ENCODE measurements at places on chromosomes 12 and 14. TPM values are rescaled to one million over a fixed set of nuclear protein-coding genes. Genes with fewer than 3 reads are reported as not detected.
A peak's percentile ranks its signal among the peaks of the same experiment; 100 is the strongest.

DNA sequence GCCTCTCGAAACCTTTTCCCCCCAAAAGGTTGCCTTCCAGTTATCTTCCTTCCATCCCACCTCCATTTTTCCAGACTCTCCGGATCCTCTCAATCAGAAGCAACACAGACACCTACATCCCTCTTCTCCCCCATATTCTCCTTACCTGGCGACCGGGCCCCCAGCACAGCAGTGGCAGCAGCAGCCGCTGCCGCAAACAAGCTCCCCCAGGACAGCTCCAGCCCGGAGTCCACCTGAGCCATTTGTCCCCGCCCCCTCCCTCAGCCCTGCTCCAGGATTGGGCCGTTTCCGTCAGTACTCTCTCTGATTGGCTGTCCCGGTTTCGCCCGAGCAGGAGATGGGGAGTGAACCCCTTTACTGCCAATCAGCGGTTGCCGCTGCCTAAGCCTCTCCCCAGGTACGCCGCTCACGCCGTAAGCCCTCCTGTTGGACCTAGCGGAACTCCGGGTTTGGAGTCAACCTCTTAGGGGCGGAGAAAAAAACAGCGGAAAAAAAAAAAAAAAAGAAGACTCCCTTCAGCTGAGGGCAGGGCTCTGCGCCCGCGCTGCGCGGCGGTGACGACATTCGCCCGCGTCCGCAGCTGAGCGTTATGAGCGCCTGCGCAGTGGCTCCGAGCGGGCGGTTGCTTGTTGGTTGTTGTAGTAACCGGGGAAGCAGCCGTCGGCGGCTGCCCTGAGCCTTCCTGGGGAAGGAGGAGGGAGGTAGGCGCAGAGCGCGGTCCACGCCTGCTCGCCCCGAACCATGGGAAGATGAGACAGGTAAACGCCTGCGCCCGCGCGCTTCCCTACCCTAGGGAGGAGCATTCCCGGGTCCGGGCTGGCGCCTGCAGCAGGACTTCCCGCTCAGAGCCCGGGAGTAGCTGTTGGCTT, at the start of the genes ERG28 and TTLL5:
Gene ERG28 (minus strand): TSS at position 247 of the 869 bp plus-strand sequence. CDS start 3,374 bp downstream, outside the sequence.
Gene TTLL5 (plus strand): TSS at position 617 of the 869 bp plus-strand sequence. CDS start 1,904 bp downstream, outside the sequence.
- peak; percentile 99 for DNase-seq

Gene AHNAK2
- total RNA-seq: 367 TPM

DNA sequence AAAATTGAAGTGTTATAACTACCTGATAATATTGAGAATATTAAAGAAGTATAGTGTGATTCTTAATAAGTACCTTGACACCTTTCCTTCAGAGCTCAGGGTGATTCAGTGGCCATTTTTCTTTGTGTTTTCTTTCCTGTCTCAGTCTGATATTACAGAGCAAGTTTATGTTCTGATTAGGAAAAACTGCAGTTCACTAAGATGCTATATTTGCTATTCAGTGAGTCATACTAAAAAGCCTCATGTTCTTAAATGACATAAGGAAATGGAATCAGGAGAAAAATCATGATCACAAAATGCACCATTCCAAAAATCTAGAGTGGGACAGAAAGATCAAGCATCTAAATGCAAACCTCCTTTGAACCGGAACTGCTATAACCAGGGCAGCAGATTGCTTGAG, 390.6 kb upstream of the ATP2B1 start:
- DNase-seq: peak; percentile 74

Gene DEGS2
- total RNA-seq: 9.7 TPM

Gene PIP4P1
- total RNA-seq: 24.7 TPM

DNA sequence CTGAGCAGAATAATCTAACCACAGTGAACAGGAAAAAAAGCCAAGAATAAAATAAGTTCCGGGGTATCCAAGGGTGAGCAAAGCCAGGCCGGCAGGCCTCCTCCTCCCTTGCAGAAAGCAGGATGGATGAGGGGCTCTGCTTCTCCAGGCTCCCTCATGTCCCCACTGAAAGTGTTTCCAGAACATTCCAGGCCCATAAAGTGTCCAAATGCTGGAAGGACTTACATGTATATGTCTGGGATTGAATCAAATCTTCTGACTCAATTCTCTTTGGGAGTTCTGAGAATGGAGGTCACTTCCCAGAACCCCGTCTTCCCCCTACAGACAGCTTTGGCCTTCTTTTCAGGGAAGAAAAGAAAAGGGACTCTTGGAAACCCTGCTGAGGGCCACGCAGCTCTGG, 25.0 kb upstream of the BDKRB1 start:
- DNase-seq: no peak

DNA sequence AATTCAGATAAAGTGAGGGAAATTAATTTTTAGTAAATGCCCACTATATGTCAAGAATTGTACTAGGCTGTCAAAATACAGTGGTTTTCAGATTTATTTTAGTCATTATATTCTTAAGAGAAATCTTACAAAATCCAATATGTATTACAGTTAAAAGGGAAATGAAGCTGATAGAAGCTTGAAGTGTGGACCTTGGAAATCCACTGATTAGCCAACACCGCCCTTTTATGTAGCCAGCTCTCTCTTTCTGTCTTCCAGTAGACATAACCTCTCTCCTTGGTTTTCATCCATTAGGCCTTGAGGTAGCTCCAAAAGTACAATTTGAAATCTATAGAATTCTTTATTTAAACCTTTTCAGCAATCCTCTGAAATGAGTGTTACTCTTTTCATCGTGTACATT, 63.2 kb downstream of the USP15 start:
- DNase-seq: no peak

DNA sequence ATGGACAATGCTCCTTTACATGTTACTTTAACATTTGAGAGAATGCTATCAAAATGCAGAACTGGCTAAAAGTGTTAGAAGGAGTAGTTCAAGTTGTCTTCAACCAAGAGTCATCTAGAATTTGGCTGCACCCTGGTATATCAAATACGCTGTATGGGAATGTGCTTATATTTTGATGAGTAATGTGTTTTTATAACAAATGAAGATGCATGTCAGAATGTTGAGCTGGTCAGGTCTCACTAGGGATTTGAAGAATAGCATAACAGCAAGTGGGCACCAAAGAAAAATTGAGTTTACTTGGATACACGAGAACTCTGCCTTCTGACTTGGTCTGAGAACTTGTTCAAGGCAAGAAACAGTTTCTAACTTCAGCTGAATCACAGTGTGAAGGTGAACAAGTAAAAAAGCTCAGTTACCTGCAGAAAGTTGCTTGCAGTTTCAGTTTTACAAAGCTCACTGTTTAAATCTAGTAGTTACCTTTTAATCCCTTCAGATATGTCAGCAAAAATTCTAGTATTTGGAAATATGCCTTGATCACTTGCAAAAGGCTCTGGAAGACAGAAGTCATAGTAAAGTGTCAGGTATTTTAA, 82.3 kb downstream of the PDE3A start:
- no peak for DNase-seq

- no peak for DNase-seq
These were observed 65.4 kb downstream of the ACSM4 start for GRCh38 chr12:7369274-7369729.

Gene PRMT5
- total RNA-seq: 91.1 TPM

GRCh38 chr14:61346793-61347192, 25.4 kb downstream of the PRKCH start:
- peak; percentile 86 for DNase-seq

Gene SLC6A13
- 0.79 TPM for total RNA-seq

- no peak for DNase-seq
These were observed 865.7 kb upstream of the MGAT4C start for GRCh38 chr12:87121896-87122295.

DNA sequence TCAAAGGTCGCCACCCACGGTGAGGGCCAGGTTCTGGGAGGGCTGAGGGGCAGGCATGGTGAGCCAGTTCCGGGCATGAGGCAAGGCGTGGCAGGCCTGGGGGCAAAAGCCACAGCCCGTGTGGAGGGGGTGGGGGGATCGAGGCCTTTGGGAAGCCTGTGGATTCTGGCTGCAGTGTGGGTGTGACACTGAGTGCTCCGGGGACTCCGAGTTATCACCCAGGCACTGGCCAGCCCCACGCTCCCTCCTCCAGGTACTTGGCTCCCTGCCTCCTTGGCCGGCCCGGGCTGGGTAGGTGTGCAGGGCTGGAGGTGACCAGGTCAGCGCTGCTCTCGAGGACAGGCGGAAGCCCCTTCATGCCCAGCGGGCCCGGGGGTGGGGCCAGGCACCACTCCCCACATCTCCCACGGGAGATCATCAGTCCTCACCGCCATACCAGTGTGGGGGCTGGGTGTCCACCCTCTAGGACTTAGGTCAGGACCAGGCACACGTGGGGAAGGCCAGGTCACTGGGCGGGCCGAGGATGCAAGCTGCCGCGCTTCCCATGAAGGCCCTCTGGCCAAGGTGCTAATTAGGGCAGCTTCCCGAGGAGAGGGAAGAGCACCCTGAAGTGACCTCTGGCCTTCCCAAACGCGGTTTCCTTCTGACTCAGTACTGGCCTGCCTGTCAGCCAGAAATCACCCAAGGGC, 34.1 kb upstream of the TDRD9 start:
- no peak for DNase-seq
